ENCODE measurements at places on chromosomes 7 and 10.

GRCh38 chr10:72122221-72122620 is 33.9 kb upstream of the SPOCK2 start:
- no peak for DNase-seq

DNA sequence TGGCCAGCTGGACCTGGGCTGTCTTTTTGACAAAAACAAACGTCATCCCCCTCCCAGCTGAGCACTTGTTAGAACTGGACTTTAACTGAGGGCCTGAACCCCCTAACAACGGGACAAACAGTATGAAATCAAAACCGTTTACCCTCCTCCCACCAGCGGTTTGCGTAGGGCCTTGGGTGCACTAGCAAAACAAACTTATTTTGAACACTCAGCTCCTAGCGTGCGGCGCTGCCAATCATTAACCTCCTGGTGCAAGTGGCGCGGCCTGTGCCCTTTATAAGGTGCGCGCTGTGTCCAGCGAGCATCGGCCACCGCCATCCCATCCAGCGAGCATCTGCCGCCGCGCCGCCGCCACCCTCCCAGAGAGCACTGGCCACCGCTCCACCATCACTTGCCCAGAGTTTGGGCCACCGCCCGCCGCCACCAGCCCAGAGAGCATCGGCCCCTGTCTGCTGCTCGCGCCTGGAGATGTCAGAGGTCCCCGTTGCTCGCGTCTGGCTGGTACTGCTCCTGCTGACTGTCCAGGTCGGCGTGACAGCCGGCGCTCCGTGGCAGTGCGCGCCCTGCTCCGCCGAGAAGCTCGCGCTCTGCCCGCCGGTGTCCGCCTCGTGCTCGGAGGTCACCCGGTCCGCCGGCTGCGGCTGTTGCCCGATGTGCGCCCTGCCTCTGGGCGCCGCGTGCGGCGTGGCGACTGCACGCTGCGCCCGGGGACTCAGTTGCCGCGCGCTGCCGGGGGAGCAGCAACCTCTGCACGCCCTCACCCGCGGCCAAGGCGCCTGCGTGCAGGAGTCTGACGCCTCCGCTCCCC is at the start of gene IGFBP1:
Gene IGFBP1, plus strand, starts transcription at position 304 of the 808 bp plus-strand sequence. Its CDS starts 165 bp downstream, at position 469.
- no peak for DNase-seq

DNA sequence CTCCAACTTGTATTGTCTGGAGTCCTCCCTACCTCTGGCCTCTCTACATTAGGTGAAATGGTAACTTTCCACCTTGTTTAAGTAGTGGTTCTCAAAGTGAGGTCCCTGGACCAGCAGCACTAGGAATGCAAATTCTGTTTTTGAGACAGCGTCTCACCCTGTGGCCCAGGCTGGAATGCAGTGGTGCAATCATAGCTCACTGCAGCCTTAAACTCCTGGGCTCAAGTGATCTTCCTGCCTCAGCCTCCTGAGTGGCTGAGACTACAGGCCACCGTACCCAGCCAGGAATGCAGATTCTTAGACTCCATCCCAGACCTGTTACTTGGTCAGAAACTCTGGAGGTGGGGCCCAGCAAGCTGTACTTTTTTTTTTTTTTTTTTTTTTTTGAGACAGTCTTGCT is 6.8 kb upstream of the TBL2 start:
- DNase-seq: no peak

GRCh38 chr7:92754919-92755581 is 81.3 kb downstream of the CDK6 start:
- no peak for DNase-seq

DNA sequence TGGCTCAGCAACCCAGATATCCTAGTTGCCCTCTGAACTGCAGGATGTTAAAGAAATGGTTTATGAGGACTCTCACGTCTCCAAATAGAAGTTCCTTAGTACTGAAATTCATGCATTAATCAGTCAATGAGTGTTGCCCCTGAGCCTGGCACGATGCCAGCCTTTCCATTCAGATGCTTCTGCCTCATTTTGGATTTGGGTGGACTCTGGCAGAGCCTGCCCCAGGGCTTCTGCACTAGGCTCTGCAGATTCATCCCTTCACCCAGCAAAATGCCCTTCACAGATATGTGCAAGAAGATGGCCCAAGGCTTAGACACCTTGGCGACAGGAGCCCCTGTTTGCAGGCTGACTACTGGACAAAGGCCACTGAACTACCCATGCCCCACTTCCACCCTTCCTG is 747.8 kb downstream of the GRID1 start:
- DNase-seq: no peak
